ENCODE measurements at places on chromosomes 4 and X. TPM values are rescaled to one million over a fixed set of nuclear protein-coding genes. Genes with fewer than 3 reads are reported as not detected.

Gene HTRA3
- total RNA-seq = 0.34 TPM

Gene CT47B1
- total RNA-seq = not detected

Gene NUDT11
- total RNA-seq = 2.8 TPM

Gene FGFRL1
- total RNA-seq = 4.3 TPM

Gene SLC26A1
- 0.73 TPM for total RNA-seq

Gene ERVMER34-1
- total RNA-seq = under 0.01 TPM

Gene RBPJ
- total RNA-seq = 47.3 TPM

Gene IL2
- not detected for total RNA-seq

Gene FANCB
- total RNA-seq = 4.8 TPM

Gene HTR2C
- not detected for total RNA-seq

Gene MORF4L2
- 563 TPM for total RNA-seq

Gene FRAS1
- 2.0 TPM for total RNA-seq

Gene SLC9A7
- total RNA-seq = 0.34 TPM

Gene AREG
- 1.7 TPM for total RNA-seq

Gene CPZ
- total RNA-seq = 0.34 TPM

Gene SLC35A2
- 15.1 TPM for total RNA-seq

Gene SH2D1A
- not detected for total RNA-seq

Gene OTC
- not detected for total RNA-seq

Gene COPS4
- 89.3 TPM for total RNA-seq

Gene CTPS2
- total RNA-seq = 16.7 TPM

Gene SPANXB1
- total RNA-seq = not detected

Gene ZNF157
- under 0.01 TPM for total RNA-seq

Gene TASL
- not detected for total RNA-seq

Gene PLP2
- 28.9 TPM for total RNA-seq

Gene RRAGB
- 27.3 TPM for total RNA-seq

Gene SPATA4
- not detected for total RNA-seq

Gene SRPK3
- total RNA-seq = under 0.01 TPM

Gene FTSJ1
- total RNA-seq = 49.6 TPM

Gene CNGA1
- not detected for total RNA-seq

Gene TEC
- 1.2 TPM for total RNA-seq

Gene TMEM154
- total RNA-seq = 1.0 TPM

Gene LIMCH1
- total RNA-seq = 8.0 TPM

Gene ARHGEF38
- total RNA-seq = under 0.01 TPM

Gene PABPC1L2B
- total RNA-seq = not detected

Gene PABPC1L2A
- total RNA-seq = not detected

Gene MTTP
- 0.46 TPM for total RNA-seq

Gene CD38
- not detected for total RNA-seq

Gene SOWAHB
- not detected for total RNA-seq

Gene APELA
- total RNA-seq = not detected

Gene TAF9B
- total RNA-seq = 22.9 TPM

Gene ATP1B4
- total RNA-seq = not detected

Gene SLIT2
- total RNA-seq = 1.4 TPM

Gene NXF2B
- total RNA-seq = not detected

Gene CASP6
- total RNA-seq = 24.1 TPM

Gene CT45A8
- not detected for total RNA-seq

Gene PLCXD1
- 6.9 TPM for total RNA-seq

Gene UCP1
- not detected for total RNA-seq

Gene ELF4
- total RNA-seq = 4.0 TPM

Gene FAM9C
- total RNA-seq = not detected

Data from melanocyte of skin (primary cell).